ENCODE measurements at places on chromosomes 4 and X.
A peak's percentile ranks its signal among the peaks of the same experiment; 100 is the strongest.

GRCh38 chrX:37997096-37997495 is 9.3 kb upstream of the SYTL5 start:
- DNase-seq: no peak

DNA sequence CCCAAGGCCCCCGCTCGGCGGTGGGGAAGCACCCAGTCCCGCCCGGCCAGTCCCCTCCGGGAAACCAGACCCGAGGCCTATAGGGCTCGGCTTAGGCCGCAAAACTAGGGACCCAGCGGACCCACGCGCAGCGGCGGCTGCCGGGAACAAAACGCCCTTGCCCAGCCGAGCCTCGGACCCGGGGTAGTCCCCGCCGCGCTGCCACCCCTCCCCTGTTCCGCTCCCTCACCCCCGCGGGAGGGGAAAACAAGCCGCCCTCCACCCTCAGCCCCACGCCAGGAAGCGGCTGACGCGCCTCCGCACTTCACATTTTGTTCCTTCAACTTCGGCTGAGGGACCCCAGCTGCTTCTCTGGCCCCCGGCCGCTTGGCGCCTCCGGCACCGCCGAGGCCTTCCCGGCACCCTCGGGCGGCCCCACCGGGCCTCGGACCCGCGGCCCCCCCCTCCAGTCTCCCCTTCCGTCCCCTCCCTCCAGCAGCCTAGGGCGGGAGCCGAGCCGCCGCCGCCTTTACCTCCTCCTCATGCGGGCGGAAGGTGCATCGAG is 694 bp downstream of the PDS5A start:
- DNase-seq: peak; percentile 18

DNA sequence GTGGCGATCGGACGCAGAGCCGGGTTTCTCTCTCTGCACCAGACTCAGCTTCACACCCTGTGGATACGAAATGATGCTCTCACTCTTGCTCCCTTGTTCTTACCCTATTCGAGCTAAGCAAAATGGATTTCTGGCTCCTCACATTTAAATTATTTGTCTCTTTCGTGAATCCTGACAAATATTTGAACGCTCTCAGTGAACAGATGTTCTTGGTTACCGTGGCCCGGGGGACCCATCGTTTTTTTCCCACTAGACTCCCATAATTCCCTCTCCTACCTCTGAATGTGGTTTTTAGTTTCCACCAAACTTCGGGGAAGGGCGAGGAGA is 630 bp downstream of the SMARCA5 start:
- no peak for DNase-seq

GRCh38 chrX:8103655-8104054 is 67.4 kb downstream of the VCX2 start:
- DNase-seq: no peak

- no peak for DNase-seq
These were observed 3.8 kb downstream of the PHOX2B start for GRCh38 chr4:41744572-41745291.

Measured in fibroblast of skin of right biceps (primary cell).